ENCODE measurements at places on chromosomes 2 and 18. TPM values are rescaled to one million over a fixed set of nuclear protein-coding genes. Genes with fewer than 3 reads are reported as not detected.
A peak's percentile ranks its signal among the peaks of the same experiment; 100 is the strongest.

ID2 gene
- 11.9 TPM for total RNA-seq

DNA sequence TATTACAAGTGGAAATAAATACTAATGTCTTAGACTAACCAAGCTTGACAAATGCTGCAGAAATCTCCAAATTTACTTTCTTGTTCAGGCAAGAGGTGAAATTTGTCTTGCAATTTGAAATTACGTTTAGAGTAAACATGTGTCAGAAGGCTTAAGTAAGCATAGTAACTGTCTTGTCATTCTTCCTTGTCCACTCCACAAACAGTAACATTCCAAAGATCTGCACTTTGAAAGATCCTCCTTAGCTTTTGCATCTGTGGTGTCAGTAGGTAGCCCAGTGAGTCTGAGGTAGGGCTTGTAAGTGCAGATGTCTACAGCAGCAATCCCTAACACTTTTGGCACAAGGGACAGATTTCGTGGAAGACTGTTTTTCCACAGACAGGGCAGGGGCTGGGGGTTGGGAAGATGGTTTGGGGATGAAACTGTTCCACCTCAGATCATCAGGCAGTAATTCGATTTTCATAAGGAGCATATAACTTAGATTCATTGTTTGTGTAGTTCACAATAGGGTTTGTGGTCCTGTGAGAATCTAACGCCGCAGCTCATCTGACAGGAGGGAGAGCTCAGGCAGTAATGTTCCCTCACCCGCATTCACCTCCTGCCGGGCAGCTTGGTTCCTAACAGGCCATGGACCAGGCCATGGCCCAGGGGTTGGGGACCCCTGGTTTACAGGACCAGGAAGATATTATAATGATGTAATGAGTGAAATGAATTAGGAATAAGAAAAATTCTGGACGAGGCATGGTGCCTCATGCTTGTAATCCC is 18.6 kb downstream of the RASGRP3 start:
- H3K36me3 ChIP-seq: no peaks in the 10 kb centered on the region
- H3K27ac ChIP-seq: no peak overlapping the region
- H3K4me1 ChIP-seq: peaks cover 5% of the 10 kb centered on the region
- H3K27me3 ChIP-seq: no peaks in the 10 kb centered on the region
- no peak for DNase-seq

GRCh38 chr18:37006742-37007141 is 177.8 kb downstream of the KIAA1328 start:
- no peaks in the 10 kb centered on the region for H3K27me3 ChIP-seq
- no peak overlapping the region for H3K4me3 ChIP-seq
- no peak for DNase-seq
- H3K27ac ChIP-seq: no peak overlapping the region
- peaks cover 2% of the 10 kb centered on the region for H3K36me3 ChIP-seq

- no peak overlapping the region for H3K27ac ChIP-seq
- no peaks in the 10 kb centered on the region for H3K36me3 ChIP-seq
- H3K4me1 ChIP-seq: no peaks in the 10 kb centered on the region
These were observed 33.5 kb upstream of the DAPL1 start for GRCh38 chr2:158761621-158762020.

GRCh38 chr2:46002507-46002883 is 294.7 kb upstream of the EPAS1 start:
- H3K27me3 ChIP-seq: no peaks in the 10 kb centered on the region
- no peak for DNase-seq
- H3K36me3 ChIP-seq: peaks cover 19% of the 10 kb centered on the region

DNA sequence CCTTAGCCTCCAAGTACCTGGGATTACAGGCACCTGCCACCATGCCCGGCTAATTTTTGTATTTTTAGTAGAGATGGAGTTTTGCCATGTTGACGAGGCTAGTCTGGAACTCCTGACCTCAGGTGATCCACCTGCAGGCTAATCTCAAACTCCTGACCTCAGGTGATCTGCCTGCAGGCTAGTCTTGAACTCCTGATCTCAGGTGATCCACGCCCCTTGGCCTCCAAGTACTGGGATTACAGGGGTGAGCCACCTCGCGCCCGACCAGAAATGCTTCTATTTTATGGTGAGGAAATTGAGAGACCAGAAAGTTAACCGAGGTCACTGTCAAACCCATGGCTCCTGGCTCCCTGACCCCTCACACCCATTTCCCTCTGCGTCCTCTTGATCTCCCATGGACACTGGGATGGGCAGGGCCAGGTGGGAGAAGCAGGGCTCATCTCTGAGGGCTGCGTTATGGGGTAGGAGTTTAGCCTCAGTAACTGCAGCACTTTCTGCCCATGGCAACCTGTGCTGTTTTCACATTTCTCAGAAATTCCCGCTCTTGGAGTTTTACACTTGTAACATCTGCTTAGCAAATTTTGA is 210.0 kb downstream of the AGAP1 start:
- DNase-seq: no peak
- peaks cover 32% of the 10 kb centered on the region for H3K4me1 ChIP-seq
- H3K27ac ChIP-seq: peak overlapping the region; percentile 85
- H3K36me3 ChIP-seq: no peaks in the 10 kb centered on the region

- H3K4me3 ChIP-seq: no peak overlapping the region
- peaks cover 33% of the 10 kb centered on the region for H3K27me3 ChIP-seq
- H3K27ac ChIP-seq: no peak overlapping the region
- no peaks in the 10 kb centered on the region for H3K36me3 ChIP-seq
- H3K4me1 ChIP-seq: no peaks in the 10 kb centered on the region
- no peak for DNase-seq
These were observed 640.4 kb upstream of the CHAC2 start for GRCh38 chr2:53127061-53127650.

- H3K36me3 ChIP-seq: no peaks in the 10 kb centered on the region
- H3K27me3 ChIP-seq: no peaks in the 10 kb centered on the region
These were observed 196.1 kb downstream of the CPS1 start for GRCh38 chr2:210752532-210752931.

DNA sequence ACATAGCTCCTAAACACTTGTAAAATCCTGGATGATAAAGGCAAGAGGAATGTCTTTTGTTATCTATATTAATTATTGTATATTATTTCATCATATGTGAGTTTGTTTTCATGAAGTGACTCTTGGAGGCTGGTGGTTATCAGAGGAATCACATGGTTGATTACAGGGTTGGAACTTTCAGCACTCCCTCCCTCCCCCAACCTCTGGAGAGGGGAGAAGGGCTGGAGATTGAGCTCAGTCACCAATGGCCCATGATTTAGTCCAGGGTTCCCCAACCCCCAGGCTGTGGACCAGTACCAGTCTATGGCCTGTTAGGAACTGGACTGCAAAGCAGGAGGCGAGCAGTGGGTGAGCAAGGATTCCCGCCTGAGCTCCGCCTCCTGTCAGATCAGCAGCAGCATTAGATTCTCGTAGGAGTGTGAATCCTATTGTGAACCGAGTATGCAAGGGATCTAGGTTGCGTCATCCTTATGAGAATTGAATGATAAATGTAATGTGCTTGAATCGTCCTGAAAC is 37.7 kb downstream of the FBXO48 start:
- H3K4me1 ChIP-seq: peaks cover 2% of the 10 kb centered on the region
- H3K36me3 ChIP-seq: no peaks in the 10 kb centered on the region
- H3K4me3 ChIP-seq: no peak overlapping the region
- H3K27me3 ChIP-seq: peaks cover 6% of the 10 kb centered on the region
- no peak overlapping the region for H3K27ac ChIP-seq

GRCh38 chr2:168912901-168913369 is 11.8 kb downstream of the G6PC2 start:
- H3K27ac ChIP-seq: no peak overlapping the region
- peak overlapping the region; percentile 67 for H3K4me3 ChIP-seq
- peaks cover 18% of the 10 kb centered on the region for H3K4me1 ChIP-seq
- H3K27me3 ChIP-seq: peaks cover 44% of the 10 kb centered on the region
- no peaks in the 10 kb centered on the region for H3K36me3 ChIP-seq
- DNase-seq: no peak

DNA sequence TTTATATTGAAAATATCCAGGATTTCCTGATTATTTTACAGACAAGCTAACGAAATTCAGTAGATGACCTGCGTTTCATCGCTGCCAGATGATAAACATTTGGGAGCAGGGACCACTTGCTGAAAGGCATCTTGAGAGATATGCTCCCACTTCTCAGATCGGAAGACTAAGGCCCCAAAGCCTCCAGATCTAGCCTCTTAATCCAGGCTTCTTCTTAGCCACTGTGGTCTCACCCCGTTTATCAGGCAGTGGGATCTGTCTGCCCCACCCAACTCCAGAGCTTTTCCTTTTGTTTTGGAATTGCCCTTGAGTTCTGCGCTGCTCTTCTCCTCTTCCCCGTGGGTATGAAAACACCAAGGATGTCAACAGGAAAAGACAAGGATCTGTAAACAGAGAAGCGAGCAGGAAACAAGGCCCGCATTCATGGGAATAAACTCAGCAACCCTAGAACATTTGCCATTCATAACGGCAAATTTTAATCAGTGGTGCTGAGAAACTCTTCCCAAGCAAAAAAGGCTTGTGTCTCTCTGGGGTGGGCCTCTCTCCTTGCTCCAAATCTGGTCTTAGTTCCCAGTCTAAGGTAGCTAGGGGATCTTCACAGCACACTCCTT is 21.4 kb downstream of the MYL12B start:
- no peak overlapping the region for H3K27ac ChIP-seq
- peaks cover 7% of the 10 kb centered on the region for H3K36me3 ChIP-seq
- no peak for DNase-seq
- peaks cover 4% of the 10 kb centered on the region for H3K4me1 ChIP-seq

DNA sequence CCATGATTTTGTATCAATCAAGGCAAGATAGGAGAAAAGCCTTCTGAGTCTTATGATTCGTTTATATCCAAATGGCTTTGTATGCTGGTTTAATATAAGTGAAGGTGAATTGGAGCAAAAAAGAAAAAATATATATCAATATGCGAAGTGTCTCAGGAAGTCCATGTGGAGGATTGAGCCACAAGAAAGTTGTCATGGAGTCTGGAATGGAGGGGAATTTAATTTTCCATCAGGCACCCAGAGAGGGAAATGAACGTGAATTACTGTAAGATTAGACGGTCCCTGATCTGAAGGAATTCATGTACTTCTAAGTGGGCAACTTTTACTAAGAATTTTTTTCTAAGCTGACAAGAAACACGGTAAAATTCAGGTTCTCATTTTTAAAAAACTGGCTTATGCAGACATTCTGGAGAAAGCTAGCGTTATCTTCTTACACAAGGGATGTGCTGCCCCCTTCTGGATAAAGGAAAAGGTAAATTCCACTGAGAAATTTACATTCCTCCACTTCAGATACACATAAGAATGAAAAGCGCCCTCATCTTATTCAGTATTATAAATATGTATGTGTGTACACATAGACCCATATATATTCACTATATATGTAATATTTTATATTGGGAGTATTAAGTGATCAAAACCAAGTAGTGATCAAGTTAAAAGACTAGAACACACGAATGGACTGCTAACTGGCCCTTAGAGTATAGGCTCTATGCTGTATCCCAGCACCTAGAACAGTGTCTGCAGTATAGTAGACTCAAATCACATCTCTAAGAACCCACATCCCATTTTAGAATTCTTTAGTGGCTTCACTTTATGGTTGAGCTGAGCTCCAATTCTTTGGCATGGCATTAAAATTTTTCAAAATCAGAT is 289.0 kb upstream of the TFPI start:
- no peak overlapping the region for H3K4me3 ChIP-seq
- DNase-seq: no peak
- no peaks in the 10 kb centered on the region for H3K27me3 ChIP-seq
- no peak overlapping the region for H3K27ac ChIP-seq
- peaks cover 2% of the 10 kb centered on the region for H3K4me1 ChIP-seq

GRCh38 chr2:33292981-33293595 is 183.4 kb upstream of the RASGRP3 start:
- no peaks in the 10 kb centered on the region for H3K27me3 ChIP-seq
- peaks cover 46% of the 10 kb centered on the region for H3K4me1 ChIP-seq
- peak overlapping the region; percentile 36 for H3K4me3 ChIP-seq
- peak overlapping the region; percentile 90 for H3K27ac ChIP-seq
- H3K36me3 ChIP-seq: peaks cover 16% of the 10 kb centered on the region
- no peak for DNase-seq

REL gene
- 7.9 TPM for total RNA-seq

DNA sequence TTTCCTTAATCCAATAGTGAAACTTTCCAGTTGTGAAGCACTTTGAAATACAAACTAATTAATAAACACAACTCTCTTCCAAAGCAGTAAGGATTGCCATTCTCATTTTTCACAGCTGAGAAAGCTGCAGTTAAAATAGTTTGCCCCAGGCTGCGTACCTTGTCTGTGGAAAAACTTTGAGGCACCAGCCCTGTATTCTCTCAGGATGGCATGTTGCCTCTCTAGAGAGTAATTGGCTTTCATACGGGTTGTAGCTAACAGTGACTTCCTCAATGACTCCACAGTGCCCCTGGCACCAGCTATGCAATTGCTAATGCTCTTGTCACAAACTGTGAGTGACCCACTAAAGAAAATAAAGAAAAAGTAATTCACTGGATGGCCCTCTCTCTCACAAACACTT is 345.7 kb downstream of the MTX2 start:
- H3K36me3 ChIP-seq: no peaks in the 10 kb centered on the region
- no peaks in the 10 kb centered on the region for H3K4me1 ChIP-seq
- no peak for DNase-seq
- H3K27me3 ChIP-seq: no peaks in the 10 kb centered on the region

HOXD12 gene
- not detected for total RNA-seq

- H3K27me3 ChIP-seq: peaks cover 3% of the 10 kb centered on the region
- H3K4me3 ChIP-seq: no peak overlapping the region
- DNase-seq: peak; percentile 82
- no peak overlapping the region for H3K27ac ChIP-seq
These were observed 31.2 kb upstream of the ADNP2 start for GRCh38 chr18:80077873-80078272.

MAPK4 gene
- not detected for total RNA-seq

DNA sequence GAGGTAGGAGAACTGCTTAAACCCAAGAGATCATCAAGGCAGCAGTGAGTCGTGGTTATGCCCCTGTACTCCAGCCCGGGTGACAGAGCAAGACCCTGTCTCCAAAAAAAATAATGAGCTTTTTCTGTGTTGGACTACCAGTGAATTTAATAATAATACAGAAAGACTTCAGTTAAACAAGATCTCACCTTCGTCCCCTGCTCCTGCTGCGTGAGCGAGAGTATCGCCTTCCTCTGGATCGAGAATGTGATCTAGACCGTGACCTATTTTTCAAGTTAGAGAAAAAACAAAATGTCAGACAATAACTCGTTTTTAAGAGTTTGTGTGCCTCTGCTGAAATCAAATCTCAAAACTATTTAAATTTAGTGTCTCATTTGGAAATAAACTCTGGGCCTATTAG is 2.8 kb downstream of the SRSF7 start:
- no peak overlapping the region for H3K4me3 ChIP-seq
- peaks cover 49% of the 10 kb centered on the region for H3K36me3 ChIP-seq
- H3K27ac ChIP-seq: peak overlapping the region; percentile 38
- H3K4me1 ChIP-seq: peaks cover 33% of the 10 kb centered on the region
- H3K27me3 ChIP-seq: no peaks in the 10 kb centered on the region
- no peak for DNase-seq

GRCh38 chr18:59877361-59877760 is 22.4 kb upstream of the PMAIP1 start:
- H3K4me3 ChIP-seq: no peak overlapping the region
- peaks cover 30% of the 10 kb centered on the region for H3K4me1 ChIP-seq
- no peak for DNase-seq
- H3K27ac ChIP-seq: no peak overlapping the region
- no peaks in the 10 kb centered on the region for H3K27me3 ChIP-seq

- no peak for DNase-seq
- no peaks in the 10 kb centered on the region for H3K36me3 ChIP-seq
- no peaks in the 10 kb centered on the region for H3K27me3 ChIP-seq
- no peak overlapping the region for H3K27ac ChIP-seq
These were observed 82.9 kb upstream of the TMEFF2 start for GRCh38 chr2:192277494-192278109.

SCN7A gene
- not detected for total RNA-seq
